ENCODE measurements at places on chromosomes 11 and 22.

- DNase-seq, result no peak
These were observed 106.1 kb downstream of the SLC1A2 start for GRCh38 chr11:35313066-35313759.

DNA sequence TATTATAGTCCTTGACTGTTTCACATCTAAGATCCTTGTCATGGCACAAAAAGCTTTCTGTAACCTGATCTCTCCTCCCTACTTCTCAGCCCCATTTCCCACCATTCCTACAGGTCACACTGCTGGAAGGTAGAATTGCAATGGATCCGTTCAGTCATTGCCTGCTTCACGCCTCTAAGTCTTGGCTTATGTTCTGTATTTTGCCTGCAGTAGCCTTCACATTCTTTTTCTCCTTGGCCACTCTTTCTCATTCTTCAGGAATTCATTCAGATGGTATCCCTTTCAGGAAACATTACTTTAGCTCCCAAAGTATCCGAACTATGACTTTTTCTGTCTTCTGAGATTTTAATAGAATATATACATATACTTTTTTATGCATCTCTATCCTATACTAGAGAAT is 731.5 kb downstream of the NTM start:
- no peak for DNase-seq

DNA sequence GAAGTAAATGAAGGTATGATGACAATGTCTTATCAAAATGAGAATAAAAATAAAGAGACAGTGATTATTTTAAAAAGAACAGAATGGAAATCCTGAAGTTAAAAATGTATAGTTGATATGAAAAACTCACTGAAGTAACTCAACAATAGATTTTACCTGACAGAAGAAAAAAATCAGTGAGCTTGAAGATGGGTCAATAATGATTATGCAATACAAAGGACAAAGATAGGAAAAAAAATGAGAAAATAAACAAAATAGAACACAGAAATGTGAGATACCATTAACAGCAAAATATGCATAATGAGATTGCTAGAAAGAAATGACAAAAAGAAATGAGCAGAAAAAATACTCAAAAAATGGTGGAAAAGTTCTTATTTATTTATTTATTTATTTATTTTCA is 19.1 kb upstream of the APLNR start:
- no peak for DNase-seq

DNA sequence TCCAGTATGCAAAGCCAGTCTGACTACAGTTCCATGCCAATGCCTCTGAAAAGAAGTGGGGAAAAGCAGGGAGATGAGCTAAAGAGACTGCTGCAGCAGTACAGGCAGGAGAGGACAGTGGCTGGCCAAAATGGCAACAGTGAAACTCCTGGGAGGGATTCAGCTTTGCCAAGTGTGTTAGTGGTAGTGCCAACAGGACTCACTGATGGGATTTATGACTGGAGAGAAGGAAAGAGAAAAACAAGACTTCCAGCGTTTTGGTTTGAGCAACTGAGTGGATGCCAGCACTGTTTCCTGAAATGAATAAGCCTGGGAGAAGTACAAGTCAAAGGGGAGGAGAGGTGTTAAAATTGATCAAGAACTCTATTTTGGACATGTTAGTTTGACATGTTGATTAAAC is 80.9 kb downstream of the PLEKHA7 start:
- DNase-seq, result no peak

- peak; percentile 73 for DNase-seq
These were observed 423.9 kb downstream of the MN1 start for GRCh38 chr22:27377501-27378295.

DNA sequence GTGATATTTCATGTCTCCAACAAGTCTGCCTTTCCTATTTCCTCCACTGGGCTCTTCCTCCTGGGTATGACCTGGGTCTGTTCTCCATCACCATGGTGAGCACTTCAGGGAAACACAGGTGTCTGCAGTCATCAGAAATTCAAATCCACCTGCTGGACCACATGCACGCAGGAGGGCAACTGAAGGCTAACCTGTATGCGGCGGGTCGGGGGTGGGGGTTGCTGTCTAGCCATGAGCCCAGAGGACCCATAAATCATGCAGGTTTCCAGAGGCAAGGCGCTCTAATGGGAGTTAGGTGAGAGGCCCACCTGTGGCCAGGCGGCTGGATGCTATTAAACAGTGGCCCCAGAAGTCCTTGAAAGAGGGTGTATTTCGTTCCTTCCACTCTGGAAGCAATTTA is 11.1 kb upstream of the PAMR1 start:
- DNase-seq, result no peak

DNA sequence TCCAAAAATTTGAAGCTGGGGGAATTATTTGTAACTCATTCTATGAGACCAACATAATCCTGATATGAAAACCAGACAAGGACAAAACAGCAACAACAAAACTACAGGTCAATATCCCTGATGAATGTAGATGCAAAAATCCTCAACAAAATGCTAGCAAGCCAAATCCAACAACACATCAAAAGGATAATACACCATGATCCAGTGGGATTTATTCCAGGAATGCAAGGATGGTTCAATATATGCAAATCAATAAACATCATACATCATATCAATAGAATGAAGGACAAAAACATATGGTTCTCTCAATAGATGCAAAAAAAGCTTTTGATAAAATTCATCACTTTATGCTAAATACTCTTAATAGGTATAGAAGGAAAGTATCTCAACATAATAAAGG is 19.4 kb upstream of the USP2 start:
- DNase-seq, result no peak

DNA sequence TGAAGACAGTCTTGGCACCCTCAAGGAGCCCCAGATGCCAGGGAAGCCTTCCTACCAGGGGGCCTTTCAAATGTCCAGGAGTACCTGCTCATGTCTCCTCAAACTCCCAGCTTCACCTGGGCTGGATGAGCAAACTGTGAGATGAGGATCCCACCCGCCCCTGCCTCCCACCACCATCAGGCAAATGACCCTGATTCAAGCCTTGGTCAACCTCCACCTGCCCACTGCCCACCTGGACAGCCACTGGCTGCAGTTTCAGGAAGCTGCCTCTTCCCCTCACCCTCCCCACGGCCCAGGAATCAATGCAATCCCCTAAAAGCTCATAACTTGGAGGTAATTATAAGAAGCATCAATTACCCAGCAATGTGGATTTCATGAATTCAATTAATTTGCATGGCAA is 122.7 kb downstream of the BUD13 start:
- DNase-seq, result no peak

GRCh38 chr22:33192156-33192555 is 134.0 kb upstream of the SYN3 start:
- no peak for DNase-seq
